Prostate gland (tissue), 2 donors: ENCODE measurements at places on chromosomes 6 and 20. TPM values are rescaled to one million over a fixed set of nuclear protein-coding genes. Genes with fewer than 3 reads are reported as not detected.

DNA sequence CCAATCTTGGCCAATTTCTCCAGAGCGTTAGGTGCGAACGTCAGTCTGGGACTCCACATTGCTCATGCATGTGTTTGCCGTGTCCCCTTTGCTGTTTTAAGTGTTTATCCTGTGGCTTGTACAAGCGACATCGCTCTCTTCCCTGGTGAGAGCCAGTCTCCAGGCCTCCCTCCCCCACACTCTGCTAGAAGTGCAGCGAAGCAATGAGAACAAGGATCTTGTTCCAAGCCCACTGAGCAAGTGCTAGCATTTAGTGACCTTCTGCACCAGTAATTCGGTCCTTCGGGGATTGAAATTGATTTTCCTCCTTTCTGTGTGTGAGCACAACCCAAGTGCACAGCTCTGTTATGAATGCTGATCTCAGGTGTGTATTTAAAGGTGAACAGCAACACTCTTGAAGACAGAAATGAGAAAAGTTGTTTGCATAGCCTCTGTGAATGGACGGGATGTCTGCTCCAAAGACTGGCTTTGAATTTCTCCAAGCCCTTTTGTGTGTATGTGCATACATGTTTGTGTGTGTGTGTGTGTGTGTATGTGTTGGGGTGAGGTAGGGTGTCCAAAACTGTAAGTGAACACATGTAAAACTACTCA, 29.0 kb downstream of the CD83 start:
- DNase-seq: no peak

DNA sequence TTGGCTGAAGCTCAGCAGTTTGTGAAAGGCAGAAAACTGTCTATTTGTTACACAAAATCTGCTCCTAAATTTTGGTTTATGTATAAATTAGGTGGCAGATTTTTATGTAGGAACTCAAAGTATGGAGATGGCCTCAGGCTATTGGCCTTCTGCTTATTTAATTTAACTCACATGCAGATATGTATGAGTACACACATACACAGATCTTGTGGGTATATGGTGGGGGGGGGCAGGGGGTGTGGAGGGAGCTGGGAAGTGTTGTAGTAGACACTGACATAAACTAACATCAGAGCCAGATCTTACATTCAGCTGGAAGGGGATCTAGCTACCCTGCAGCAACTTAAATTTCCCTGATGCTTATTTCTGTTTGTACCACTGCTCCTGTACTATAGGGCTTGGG, 170.8 kb downstream of the EPM2A start:
- no peak for DNase-seq

The ACSS1 gene
- total RNA-seq: 111 TPM

The NOTCH4 gene
- total RNA-seq: 14.6 TPM

The WFDC10B gene
- not detected for total RNA-seq

- DNase-seq: no peak
Measured at GRCh38 chr6:34723203-34723602, 26.6 kb upstream of the ILRUN start.

The SYNCRIP gene
- total RNA-seq: 46.1 TPM

DNA sequence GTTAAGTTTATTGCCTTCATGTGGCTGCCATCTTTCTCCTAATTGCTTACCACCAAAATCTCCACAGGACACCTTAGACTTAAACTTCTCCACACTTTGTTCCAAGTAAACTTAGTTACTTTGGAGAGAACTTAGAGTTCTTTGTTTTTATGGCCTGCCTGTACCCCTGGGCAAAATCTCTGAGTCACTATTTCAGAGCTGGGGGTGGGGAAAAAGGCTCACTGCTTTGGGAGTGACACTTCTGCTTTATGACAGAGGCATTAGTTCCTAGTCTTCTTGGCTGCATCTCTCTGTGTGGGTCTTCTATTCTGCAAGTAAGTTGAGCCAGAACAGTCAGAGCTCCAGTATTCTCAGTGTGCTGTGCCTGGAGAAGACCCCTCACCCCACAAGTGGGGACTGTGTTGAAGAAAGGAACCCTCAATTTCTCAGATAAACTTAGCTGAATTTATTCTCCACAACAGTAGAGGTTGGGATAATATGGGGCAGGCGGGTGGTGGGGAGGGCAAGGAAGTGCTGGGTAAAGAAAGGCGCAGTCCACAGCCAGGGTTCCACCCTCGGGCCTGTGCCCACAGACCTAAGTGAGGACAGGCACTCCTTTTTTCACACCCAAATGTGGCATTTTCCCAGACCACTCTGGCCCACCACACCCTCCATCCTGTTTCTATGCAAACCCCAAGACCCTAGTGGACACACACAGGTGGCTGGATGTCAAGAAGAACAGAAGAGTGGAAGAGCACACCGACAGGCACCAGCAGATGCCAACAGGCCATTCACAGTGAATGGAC, 636.6 kb upstream of the MAN1A1 start:
- no peak for DNase-seq

GRCh38 chr6:70538376-70538775, 28.4 kb upstream of the SDHAF4 start:
- DNase-seq: no peak

DNA sequence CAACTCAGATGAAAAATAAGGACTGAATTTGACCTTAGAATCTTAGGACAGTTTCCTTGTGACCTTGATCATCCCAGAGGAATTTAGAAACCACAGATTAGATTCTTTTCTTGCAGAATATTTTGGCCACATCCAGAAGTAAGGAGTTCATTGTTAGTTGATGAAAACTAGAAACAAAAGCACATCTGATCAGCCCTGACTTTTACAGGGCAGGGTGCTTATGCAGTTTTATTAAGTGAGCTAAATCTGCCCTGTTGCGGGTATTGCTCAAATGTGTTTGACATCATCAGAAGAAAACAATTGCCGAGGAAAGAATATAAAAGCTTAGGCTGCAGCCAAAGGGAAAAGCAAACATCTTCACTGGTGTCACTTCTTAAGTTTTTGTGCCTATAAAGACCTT, 100.8 kb downstream of the MTFR2 start:
- DNase-seq: no peak

DNA sequence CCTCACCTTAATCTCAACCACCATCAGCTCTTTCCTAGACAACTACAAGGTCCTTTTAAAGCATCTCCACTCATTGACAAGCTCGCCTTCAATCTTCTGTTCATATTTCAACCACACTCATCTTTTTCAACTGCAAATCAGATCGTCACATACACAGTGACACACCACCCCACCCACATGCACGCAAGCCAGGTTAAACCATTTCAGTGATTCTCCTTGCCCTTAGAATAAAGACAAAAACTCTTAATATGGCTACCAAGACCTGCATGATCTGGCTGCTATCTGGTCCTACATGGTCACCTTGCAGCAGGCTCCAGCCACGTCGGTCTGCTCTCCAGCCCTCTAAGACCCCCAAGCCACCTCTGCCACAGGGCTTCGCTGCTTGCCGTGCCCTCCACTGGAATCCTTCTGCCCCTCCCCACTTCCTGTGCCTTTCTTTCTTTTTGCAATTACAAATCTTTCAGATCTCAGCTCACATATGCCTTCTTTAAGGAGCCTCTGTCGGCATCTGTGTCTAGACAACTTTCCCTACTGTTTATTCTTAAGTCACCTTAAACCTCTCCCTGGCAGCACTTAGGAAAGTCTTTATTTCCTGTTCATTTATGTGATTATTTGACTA, 507.3 kb upstream of the ARID1B start:
- DNase-seq: no peak
